ENCODE measurements at places on chromosomes 1 and 21.

- DNase-seq: no peak
Observed at GRCh38 chr21:26124421-26124833, 46.1 kb downstream of the APP start.

DNA sequence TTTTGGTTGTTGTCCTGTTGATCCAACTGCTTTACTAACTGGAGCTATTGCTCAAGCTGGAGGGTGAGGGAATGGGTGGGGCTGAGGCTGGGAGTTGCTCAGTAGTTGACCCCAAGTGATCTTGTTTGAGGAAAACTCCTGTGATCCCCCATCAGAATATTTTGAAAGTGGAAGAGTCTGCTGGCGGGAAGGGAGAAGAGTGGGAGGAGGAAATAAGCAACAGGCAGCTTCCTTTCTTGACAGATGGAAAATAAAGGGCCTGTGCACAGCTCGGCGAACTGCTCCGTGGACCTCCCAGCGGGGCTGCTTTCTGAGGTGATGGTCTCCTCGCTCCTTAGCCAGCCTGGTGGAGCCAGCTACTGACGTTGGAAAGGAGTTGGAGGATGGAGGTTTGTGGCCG lies 199.1 kb upstream of the LMO4 start:
- DNase-seq: peak; percentile 61

GRCh38 chr1:236800002-236800620 lies 5.0 kb downstream of the MTR start:
- no peak for DNase-seq

GRCh38 chr1:199669916-199670315 lies 357.6 kb upstream of the NR5A2 start:
- DNase-seq: no peak

DNA sequence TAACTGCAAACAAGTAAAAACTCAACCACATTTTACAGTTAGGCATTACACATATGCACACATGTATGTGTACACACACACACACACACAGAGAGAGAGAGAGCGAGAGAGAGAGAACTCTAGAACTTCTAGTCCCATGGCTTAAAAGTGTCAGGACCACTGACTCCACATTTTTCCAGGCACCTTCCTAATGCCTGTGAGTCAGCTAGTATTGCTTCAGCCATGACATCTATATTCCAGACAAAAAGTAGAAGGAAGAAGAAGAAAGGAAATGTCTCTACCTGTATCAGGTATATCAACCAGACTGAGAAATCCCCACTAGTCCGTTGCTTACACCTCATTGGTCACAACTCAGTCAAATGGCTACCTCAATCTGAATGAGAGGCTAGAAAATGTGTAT lies 31.9 kb upstream of the TACSTD2 start:
- DNase-seq: no peak

Data from heart left ventricle (tissue), 16 donors.